ENCODE measurements at places on chromosomes 11 and 22.

DNA sequence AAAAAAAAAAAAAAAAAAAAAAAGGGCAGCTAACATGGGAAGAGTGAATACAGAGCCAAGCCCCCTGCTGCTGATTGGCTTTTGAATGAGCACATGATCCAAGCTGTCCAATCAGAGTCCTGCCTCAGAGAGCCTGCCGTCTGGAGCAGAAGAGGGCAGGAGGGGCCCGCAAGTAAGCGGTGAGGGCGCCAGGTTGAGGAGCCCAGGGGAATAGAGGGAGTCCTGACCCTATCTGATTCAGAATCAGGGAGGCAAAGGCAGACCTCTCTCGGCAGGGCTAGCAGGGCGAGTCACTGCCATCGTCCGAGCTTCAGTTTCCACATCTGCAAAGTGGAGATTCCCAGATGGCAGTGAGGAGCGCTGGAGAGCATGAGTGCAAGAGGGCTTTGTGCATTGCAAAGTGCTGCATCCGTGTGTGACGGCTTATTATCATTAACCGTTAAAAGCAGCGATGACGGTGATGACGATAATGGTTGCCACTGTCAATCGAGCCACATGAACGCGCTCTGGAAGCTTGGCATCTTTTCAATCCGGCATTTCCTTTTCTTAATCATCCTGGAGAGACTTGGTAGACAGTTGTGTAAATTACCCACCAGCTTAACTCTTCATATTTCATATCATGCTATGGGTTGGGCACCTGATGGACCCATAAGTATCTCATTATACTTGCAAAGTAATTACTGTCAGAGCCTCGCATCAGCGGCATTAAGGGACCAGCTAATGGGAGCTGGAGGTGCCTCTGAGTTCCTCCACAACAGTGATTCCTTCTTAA lies 68.6 kb upstream of the ATXN10 start:
- DNase-seq, result peak; percentile 57

DNA sequence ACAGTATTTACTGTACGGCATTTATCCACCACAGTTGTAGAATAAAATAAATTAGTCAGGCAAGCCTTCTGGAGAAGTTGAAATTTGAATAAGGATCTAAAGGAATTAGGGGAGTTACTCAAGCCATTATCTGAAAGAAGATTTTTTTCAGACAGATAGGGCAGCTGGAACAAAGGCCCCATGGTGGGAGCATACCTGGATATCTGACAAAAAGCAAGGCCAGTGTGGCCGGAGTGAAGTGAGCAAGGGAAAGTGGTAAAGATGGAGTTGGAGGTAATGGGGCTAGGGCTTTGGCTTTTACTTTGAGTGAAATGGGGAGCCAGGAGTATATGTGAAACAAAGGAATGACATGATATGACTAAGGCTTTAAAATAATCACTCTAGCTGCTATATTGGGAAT lies 45.7 kb upstream of the PSMA1 start:
- DNase-seq, result no peak

GRCh38 chr22:46262449-46263215 lies 511 bp downstream of the PKDREJ start:
- DNase-seq, result no peak

DNA sequence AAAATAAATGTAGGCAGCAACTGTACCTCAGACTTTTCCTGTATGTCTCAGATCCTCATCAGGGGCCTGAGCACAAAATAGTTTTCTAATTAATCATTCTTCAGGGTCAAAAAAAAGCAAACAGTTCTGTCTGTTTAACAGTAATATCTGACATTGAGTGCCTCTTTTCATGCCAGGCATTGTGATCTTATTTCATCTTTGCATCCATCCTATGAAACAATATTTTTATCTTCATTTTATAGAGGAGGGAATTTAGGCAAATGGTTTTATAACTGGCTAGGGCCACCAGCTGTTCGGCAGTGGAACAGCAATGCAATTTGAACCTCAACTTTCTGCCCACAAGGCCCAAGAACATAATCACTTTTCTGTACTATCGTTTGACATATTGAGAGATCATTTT lies 145.6 kb downstream of the WNT7B start:
- DNase-seq, result no peak

GRCh38 chr11:34988294-34989255 lies 72.2 kb downstream of the PDHX start:
- no peak for DNase-seq

- DNase-seq, result no peak
These were observed 673 bp upstream of the MYO7A start for GRCh38 chr11:77127235-77127911.

- no peak for DNase-seq
These were observed 447.0 kb downstream of the AASDHPPT start for GRCh38 chr11:106524436-106524835.

DNA sequence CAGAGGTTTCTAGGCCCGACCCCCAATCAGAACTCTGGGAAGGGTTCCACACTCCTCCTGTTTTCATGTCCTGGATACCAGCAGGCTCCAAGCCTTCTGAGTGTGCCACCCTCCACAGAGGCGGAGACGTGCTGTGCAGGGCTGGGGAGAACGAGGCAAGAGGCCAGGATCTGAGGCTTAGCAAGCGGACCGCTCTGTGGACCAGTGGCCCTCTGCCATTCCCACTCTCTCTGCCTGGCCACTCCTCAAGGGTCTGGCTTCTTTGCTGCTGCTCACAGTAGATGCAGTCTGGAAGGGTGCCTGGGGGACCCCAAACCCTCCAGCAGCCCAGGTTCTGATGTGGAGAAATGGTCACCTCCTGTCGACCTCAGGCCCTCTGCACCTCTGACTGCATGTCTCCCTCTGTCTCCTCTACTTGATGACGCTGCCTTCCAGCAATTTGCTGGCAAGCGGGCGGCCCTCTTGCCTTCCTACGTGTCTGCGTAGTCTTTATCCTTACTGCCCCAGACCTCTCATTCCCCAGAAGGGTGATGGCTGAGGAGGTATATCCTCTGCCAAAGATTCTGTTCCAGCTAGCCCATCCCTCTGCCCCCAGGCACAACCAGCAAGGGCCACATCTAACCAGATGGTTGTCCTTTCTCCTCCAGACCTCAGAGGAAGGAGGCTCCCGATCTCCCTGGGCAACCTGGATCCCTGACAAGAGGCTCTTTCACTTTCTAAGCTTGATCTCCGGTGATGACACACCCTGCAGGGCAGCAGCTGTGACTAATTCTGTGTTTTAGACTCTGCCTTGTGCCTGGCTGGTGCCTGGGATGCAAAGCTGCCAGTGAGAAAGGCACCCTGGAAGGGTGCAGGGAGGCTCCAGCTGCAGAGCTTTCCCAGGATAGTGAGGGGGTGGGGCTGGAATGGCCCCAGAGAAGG lies 87.3 kb downstream of the NAT10 start:
- peak; percentile 58 for DNase-seq

DNA sequence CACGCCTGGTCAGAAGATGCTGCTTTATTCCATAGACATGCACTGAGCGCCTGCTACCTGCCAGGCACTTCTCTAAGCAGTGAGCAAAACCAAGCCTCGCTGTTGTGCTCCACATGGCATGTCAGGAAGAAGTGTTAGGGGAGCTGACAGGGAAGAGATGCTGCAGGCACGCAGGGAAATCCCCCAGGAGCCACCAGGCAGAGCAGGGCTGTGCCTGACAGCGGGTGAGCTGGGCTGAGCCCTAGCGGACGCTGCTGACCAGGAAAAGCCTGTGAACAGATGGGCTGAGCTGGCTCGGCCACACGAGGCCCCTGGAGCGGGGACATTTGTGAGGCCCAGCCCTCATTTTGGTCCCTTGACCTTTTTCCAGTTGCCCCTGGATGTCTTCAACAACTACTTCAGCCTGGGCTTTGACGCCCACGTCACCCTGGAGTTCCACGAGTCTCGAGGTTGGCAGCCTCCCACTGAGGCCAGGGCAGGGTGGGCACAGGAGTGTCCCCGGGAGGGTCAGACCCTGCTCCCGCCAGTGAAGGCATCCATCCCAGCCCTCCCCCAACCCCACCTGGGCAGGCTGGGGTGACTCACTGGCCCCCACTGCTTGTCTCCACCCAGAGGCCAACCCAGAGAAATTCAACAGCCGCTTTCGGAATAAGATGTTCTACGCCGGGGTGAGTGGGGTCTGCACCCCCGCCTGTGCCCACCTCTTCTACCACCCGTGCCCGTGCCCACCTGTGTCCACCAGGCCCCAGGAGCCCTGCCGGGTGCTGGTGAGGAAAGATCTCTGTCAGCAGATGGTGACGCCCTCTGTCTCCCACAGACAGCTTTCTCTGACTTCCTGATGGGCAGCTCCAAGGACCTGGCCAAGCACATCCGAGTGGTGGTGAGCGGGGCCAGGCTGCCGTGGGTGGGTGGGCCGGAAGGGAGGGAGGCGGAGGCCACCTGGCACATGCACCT lies 7.4 kb upstream of the MDK start:
- no peak for DNase-seq

DNA sequence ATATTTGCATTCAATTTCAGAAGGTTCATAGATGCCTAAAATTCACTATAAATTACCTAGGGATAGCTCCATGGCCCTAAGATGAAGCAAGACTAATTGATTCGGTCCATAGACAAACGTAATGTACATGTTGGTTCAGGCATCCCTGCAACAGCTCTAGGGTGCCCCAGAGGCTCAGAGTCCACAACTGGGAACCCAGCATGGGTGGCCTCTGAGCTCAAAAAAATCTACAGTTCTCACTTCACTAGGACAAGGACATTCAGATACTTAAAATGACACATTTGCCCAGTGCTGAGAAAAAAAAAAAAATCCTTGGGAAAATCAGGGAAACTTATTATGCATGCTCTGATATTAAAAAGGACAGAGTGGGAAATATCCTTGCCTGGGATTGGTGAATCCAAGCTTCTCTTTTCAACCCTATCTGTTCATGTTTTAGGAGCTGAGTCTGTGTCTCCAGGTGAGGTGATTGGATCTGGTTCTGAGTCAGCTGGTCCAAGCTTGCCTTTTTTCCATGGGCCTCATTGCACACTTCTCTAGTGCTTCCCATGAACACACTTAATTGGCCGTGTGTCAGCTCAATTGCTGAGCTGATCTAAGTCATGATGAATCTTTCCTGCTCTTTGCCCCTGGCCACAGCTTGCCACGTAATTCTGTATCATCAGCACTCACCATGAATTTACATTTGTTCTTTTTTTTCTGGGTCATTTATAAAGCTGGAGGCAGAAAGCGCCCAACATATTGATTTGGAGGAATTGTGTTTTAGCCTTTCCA lies 116.3 kb upstream of the RCN1 start:
- DNase-seq, result peak; percentile 26

DNA sequence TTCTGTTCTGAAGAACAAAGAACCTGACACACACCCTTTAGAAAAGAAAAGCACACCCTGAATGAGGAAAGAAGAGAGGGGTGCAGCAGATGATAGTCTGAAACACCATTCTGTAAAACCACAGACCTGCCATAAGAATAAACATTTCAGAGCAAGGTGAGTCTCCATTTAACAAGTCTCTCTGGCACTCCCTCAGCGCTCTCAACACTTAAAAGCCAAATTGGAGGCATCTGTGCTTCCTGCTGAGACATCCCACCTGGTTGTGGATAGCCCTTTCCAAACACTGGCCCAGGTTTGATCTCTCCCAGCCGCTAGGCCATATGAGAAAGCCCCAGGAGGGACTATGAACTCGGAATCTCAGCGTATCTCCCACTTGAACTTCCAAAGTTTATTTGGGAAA lies 36.3 kb downstream of the ETS1 start:
- no peak for DNase-seq

- no peak for DNase-seq
These were observed 41.7 kb upstream of the LMO2 start for GRCh38 chr11:33933602-33934001.

DNA sequence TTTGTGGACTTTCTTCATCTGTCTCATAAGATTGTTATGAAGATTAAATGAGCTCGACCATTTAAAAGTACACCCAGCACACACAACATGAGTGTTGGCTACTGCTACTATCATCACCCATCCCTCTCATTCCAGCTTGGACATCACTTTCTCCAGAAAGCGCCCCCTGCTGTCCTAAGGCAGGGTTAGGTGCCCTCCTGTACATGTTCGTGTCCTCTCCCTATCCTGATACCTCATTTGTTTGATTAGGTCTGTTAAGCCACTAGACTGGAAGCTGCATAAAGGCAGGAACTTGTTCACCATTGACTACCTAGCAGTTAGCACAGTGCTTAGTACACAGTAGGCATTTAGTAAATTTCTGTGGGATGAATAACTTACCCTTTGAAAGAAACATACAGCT lies 85.5 kb downstream of the ENTHD1 start:
- DNase-seq, result no peak

- no peak for DNase-seq
These were observed 192.8 kb downstream of the ETS1 start for GRCh38 chr11:128394431-128395089.

GRCh38 chr22:38923463-38924346 lies 33.7 kb upstream of the APOBEC3A start:
- peak; percentile 51 for DNase-seq

DNA sequence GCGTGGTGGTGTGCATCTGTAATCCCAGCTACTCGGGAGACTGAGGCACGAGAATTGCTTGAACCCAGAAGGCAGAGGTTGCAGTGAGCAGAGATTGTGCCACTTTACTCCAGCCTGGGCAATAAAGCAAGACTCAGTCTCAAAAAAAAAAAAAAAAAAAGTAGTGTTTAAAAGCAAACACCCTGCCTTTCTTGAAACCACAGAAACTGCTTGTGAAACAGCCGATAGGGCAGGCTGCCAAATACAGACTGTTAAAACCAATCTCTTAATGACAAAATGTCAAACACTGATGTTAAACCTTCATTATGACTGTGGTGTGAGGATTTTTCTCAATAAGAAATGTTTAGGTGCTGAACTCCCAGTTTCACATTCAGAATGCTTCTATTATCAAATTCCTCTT lies 27.3 kb downstream of the MARK2 start:
- DNase-seq, result peak; percentile 29

All from fibroblast of skin of left biceps (primary cell).